ENCODE measurements at places on chromosomes 3 and 15. TPM values are rescaled to one million over a fixed set of nuclear protein-coding genes. Genes with fewer than 3 reads are reported as not detected.

DNA sequence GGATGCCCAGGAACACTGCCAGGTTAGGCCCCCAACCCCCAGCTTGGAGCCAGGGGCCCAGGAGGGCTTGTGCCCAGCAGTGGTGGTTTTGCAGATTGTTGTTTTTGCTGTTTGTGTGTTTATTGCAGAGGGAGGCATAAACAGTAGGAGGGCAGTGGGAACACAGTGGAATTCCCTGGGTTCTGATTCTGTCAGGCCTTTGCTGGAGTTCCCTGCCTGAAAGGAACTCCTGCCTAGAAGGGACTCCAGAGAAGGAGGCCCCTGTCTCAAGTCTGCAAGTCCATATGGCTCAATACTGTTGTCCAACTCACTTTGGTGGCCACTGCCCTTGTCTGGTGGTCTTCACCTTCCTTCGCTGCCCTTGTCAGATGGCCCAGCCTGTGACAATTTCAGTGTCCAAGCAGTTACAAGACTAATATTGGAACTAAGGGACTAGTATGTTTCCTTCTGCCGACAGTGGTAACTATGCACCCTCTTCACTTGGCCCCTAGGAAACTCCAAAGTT is 47.4 kb upstream of the RAB6B start:
- DNase-seq: no peak

Gene IL16
- 6.1 TPM for polyA plus RNA-seq

DNA sequence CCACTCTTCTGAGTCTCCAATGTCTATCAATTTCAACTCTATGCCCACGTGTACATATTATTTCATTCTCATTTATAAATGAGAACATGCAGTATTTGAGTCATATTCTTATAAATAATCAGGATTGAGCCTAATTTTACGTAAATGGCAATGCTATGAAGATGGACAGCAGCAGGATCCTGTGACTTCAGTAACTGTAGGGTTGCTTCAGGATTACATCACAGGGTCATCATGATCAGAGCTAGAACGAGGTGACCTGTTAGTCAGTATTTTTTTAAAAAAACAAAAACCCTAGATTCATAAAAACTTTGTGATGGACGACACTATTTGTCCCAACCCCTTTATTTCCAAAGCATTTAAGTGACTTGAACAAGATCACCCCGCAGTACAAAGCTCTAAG is 21.8 kb downstream of the SHC4 start:
- DNase-seq: no peak

DNA sequence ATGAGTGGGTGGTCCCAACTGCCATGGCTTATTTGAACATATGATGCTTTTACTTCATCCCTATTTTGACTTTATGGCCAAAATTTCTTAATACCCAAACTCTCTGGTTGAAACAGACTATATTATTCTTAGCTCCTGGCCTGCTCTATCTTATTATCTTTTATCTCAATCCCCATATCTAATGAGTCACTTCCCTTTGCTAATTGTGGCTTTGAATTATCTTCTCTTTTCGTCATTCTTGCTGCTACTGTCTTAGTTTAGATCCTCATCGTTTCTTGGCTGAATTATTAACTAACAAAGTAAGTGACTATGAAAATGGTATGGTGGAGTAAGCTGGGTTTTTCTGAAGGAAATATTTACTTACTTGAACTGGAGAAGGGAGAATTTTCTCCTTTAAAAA is 28.2 kb upstream of the DNAJC19 start:
- DNase-seq: no peak

DNA sequence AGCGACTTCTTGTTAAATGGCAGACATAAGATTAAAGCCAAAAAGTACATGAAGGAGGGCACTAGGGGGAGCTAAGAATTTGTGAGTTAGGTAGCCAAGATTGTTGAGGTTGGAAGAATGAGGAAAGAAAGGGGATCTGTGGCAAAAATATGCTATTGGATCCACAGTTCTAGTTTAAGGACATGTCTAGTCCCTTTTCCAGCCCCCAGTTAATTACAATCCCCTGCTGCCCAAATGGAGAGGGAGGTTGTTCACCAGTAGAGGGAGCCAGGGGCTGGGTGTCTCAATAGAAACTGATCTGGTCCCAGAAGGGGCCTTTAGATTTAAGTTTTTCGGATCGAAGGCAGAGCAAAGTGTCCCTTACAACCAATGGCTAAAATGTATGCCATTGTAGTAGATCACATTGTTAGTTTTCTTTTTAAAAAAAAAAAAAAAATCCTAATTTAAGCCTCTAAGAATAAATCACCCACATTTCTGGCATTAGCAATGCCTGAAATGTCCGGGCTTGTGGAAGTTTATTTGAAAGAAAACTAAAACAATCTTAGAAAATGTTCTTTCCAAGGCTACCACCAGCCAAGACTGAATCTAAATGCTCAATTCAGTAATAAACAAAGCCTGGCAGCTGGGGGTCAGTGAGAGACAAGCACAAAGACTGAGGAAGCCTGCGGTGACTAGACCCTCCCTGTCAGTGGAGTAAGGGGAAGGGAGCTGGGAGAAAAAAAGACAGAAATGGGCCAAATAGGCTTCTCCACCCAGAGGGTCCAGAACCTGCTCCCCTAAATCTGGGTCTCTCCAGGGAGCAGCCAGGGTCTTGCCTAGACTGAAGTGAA is 7.1 kb downstream of the COL8A1 start:
- no peak for DNase-seq

- no peak for DNase-seq
These were observed 257.3 kb downstream of the ABHD5 start for GRCh38 chr3:43948013-43948412.

- no peak for DNase-seq
These were observed 29.3 kb downstream of the LIMD1 start for GRCh38 chr3:45623846-45624245.

Gene CCDC71
- polyA plus RNA-seq: 25.8 TPM

DNA sequence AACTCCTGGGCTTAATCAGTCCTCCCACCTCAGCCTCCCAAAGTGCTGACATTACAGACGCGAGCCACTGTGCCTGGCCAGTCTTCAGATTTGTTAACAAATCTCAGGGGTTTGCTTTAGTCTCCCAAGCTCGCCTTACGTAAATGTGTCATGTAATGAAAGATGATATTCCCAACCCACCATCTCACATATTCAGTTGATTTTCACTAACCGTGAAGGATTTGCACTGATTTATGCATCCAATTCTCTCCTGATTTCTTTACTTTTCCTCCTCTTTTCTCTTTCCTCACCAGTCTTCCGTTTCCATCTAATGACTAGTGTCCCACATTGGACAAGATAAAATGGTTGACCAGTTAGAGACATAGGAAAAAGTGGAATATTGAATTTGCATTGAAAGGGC is 72.6 kb downstream of the TCF12 start:
- no peak for DNase-seq

Gene PPM1M
- 20.1 TPM for polyA plus RNA-seq

DNA sequence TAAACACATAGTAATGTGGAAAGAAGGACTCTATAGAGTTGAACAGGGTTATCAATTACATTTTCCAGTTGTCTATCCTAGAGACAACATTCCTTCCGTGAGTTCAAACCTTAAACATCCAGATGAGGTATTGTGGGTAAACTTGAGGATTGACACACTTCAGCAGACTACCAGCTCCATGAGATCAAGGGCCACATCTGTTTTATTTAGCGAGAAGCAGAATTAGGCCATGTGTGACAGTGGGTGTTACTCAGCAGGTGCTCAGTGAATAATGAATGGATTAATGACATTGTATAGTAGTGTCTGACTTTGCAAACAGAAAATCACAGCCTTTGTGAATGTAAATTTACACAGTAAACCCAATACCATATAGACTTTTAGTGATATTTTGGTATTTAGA is 941.1 kb upstream of the CFAP20DC start:
- DNase-seq: no peak

DNA sequence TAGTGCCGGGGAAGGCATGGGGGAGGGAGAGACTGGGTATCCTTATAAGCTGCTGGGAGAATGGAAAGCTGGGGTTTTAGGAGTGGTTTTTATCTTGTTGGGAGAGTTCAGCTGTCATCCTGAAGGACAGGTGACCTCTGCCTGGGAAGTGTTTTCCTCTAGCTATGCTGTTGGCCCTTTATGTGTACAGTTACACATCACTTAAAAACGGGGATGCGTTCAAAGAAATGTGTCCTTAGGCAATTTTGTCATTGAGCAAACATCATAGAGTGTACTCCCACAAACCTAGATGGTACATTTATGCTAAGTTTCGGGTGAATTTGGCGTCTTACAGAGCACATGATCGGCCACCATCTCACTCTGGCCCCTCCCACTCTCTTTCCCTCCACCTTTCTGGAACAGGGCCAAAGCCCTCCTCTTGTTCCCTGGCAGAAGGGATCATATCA is 164.3 kb upstream of the NUDT16 start:
- DNase-seq: no peak

Gene ITIH4
- 7.0 TPM for polyA plus RNA-seq

DNA sequence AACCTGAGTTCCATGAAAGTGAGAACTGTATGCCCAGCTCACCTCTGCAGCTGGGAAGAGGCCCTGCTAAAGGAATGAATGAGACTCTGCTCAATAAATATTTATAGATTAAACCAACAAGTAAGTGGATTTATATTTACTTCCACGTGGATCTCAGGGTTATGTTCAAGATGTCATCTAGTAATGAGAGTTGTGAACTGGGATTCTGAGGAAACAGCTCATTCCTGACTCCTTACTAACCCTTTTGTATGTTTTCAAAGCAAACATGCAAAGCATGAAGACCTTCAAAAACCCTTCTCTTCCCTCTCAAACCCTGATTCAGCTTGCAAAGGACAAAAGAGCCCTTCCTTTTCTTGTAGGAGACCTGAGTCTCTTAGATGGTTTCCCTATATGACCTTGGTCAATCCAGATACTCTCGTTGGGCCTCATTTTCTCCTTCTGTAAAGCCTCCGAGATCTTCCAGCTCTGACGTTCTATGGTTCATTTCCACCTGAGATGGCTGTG is 53.4 kb downstream of the LSM3 start:
- DNase-seq: no peak

Gene IDH2
- polyA plus RNA-seq: 210 TPM

DNA sequence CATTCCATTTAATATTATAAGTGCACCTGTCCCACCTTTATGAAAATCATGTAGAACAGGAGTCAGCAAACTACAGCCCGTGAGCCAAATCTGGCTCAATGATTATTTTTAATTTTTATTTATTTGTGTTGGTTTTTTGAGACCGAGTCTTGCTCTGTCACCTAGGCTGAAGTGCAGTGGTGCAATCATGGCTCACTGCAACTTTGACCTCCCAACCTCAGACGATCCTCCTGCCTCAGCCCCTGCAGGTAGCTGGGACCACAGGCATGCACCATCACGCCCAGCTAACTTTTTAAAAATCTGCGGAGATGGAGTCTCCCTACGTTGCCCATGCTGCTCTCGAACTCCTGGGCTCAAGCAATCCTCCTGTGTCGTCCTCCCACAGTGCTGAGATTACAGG is 42.0 kb downstream of the MYO1E start:
- no peak for DNase-seq

GRCh38 chr3:123005291-123005690 is 22.3 kb downstream of the SEMA5B start:
- no peak for DNase-seq

- DNase-seq: no peak
These were observed 272.6 kb downstream of the SUCLG2 start for GRCh38 chr3:67381667-67382272.

Gene MEIS2
- 145 TPM for polyA plus RNA-seq

- DNase-seq: no peak
These were observed 144.6 kb downstream of the THSD4 start for GRCh38 chr15:71259866-71260265.

DNA sequence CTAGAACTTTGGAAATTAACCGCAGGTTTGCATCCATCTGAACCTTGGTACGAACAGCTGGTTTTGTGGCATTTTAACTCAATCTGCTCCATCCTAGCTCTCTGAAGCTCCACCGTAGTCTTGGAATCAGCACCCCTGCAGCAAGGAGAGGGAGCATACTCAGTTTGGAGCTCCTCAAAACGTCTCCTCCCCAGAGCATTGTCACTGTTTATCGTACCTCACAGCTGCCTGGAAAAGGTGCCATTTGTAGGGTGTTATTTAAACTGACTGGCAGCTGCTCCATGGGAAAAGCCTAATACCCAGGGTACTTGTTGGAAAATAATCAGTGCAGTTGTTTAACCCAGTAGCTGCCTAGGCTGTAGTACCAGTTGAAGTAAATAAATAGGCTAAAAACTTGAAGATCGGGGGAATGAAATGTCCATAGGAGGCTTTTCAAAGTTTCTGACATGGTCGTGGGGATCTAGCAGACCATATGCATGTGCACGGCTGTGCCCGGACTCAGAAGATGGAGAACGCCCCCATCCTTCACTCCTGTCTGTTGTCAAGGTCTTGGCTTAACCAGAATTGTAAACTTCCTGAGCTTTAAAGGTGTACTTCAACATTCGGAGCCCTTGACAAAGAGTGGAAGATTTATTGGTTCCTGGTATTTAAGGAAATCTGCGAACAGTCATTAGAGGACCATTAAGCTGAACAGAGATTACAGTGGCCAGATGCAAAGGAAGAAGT is 43.9 kb downstream of the GHSR start:
- DNase-seq: no peak

DNA sequence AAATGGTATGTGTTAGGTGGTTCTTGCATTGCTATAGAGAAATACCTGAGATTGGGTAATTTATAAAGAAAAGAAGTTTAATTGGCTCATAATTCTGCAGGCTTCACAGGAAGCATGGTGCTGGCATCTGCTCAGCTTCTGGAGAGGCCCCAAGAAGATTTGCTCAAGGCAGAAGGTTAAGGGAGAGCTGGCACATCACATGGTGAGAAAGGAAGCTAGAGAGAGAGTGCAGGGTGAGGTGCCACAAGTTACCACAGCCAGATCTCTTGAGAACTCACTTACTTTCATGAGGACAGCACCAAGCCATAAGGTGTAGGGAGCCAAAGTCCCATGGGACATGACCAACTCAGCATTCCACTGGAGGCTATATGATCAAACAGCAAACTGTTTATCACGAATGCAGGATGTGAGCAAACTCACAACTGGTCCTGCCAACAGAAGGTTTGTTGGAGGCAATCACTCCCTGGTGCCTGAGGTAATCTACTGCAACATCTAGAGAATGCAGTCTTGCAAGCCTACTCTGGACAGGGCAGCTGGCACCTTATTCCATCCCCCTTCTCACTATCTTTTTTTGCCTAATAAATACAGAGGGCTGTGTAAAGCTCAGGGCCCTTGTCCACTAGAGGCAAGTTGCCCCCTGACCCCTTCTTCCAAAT is 28.1 kb upstream of the CCR2 start:
- DNase-seq: no peak

Gene ITPKA
- 0.42 TPM for polyA plus RNA-seq

GRCh38 chr3:26460985-26461384 is 161.6 kb upstream of the LRRC3B start:
- DNase-seq: no peak

Gene CSPG5
- polyA plus RNA-seq: 0.96 TPM

Gene KLF15
- polyA plus RNA-seq: 10.0 TPM

DNA sequence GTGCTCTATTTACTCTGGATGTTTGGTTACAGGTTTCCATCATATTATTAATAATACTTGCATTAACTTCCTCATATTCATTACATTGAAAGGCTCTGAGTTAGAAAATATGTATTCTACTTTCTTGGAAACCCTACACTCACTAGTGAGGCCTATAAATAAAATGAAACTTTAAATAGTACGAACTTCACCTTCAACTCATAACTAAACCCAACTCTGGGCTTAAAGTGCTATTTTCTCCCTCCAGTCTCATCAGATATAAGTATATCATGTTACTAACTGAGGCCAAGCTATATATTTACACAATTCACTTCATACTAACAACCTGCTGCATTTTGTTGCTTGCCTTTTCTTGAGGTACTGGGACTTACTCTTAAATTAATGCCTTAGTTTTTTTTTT is 306.7 kb downstream of the TIGIT start:
- no peak for DNase-seq

Measured in right renal cortex interstitium (tissue), 3 donors.